NCI-H1436 treated with DMSO at 0.1 percent for 48 hours (cell line): ENCODE measurements at places on chromosomes 5 and 9.

DNA sequence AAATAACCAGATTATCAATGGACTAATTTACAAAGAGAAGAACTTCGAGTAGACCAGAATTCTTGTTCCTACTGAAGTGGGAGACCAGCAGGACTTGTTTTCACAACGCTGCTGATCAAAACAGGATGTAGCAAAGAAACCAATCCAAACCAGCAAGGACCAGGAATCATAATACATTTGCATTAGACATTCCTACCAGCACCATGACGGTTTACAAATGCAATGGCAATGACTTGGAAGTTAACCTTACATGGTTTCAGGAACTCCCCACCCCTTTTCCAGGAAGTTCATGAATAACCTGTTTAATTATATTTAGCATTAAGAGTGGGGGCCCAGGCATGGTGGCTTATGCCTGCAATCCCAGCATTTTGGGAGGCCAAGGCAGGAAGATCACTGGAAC lies 100.0 kb downstream of the LPAR1 start:
- DNase-seq: no peak

DNA sequence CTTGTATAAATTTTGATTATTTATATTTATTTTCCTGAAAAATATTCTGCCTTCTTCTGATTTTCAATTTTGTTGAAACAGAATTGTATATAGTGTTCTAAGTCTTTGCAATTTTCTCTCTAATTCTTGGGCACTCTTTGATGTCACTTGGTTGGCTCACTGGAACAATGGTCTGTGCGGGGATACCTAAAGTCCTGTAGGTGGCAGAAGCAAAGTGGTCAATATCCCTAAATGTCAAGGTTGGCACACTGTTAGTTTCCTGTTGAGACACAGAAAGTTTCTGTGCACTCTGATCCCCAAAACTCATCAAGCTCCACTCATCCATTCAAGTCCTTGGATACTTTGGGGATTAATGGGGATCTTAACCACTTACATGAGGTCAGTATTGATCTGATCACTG lies 480.8 kb upstream of the CCNG1 start:
- no peak for DNase-seq

GRCh38 chr9:28750136-28750535 lies 1176.9 kb upstream of the C9orf72 start:
- DNase-seq: no peak

GRCh38 chr9:76490249-76490990 lies 31.4 kb downstream of the GCNT1 start:
- DNase-seq: no peak

GRCh38 chr5:146697211-146697610 lies 181.2 kb upstream of the GPR151 start:
- DNase-seq: no peak

- DNase-seq: no peak
Observed at GRCh38 chr5:77076961-77077828, 9.9 kb downstream of the ZBED3 start.

DNA sequence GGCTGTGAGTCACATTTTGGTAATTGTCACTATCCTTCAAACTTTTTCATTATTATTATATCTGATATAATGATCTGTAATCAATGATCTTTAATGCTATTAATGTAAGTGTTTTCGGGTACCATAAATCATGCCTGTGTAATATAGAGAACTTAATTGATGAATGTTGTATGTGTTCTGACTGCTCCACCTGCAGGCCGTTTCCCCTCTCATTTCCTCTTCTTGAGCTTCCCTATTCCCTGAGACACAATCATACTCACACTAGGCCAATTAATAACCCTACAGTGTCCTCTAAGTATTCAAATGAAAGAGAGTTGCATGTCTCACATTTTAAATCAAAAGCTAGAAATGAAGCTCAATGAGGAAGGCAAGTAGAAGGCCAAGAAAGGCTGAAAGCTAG lies 420.9 kb upstream of the SGCD start:
- no peak for DNase-seq

- no peak for DNase-seq
Observed at GRCh38 chr5:95797301-95797700, 25.2 kb downstream of the GLRX start.

DNA sequence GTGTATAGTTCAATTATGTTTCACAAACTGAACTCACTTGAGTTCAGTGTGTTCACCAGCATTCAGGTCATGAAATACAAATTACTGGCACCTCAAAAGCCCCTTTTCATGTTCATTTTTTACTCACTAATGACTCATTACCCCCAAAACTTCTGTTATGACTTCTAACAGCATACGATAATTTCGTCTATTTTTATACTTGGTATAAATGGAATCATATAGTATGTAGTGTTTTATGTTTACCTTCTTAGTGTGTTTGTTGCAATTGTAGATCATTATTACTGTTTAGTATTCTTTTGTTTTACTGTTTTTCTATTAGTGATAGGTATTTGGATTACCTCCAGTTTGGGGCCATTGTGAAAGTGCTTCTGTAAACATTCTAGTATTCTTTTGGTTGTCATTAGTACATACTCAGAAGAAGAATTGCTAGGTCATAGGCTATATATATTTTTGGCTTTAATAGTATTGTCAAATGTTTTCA lies 33.4 kb downstream of the DDX4 start:
- no peak for DNase-seq

GRCh38 chr5:63263411-63263810 lies 684.8 kb downstream of the LRRC70 start:
- no peak for DNase-seq

DNA sequence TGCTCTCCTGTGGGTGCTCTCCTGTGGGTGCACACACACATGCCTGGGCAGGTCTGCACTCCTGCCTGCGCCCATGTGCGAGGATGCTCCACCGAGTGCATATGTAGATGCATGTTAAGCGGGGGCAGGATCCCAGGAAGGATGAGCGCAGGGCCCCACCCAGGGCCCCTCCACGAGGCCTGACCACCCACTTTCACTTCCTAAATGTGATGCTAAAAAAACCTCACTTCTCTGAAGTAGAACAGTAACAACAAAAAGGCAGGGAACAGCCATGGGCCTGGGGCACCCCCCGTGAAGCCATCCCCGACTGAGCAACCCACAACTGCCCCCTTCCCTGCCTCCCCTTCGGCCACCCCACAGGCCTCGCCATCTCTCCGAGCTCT lies 48.2 kb upstream of the SARDH start:
- no peak for DNase-seq

DNA sequence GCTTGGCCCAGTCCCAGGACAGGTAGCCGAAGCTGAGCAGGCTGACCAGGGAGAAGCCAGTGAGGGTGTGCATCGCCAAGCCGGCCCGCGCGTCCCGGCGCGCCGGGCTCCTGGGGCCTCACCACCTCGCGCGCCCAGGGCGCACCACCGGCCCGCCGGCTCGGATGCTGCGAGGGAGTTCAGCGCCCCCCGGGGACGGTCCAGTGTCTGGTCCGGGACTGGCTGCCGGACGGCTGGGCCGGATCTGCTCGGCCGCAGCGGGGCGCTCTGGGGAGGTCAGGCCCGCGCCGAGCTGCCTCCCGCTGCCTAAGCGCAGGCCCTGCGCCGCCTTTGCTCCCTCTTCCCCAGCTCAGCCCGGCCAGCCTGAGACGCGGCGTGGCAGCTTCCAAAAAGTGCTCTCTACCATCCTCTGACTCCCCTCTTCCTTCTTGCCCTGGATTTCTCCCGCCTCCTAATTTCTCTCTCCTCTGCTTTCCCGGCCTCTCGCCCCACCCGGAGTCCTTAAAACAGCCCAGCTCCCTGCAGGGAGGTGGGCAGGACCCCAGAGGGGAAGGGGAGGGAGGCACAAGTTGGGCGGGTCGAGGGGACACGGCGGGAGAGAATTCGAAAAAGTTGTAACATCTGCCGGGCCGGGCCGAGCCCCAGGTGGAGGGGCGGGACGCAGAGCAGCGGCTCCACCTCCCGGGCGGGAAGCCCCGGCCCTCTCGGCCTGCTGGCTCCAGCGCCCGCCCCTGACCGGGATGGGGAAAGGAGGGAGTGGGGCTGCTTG lies at the start of gene ARSI:
ARSI (minus strand) TSS at position 605 of the 769 bp plus-strand sequence; CDS start at position 73, 532 bp downstream.
- no peak for DNase-seq

DNA sequence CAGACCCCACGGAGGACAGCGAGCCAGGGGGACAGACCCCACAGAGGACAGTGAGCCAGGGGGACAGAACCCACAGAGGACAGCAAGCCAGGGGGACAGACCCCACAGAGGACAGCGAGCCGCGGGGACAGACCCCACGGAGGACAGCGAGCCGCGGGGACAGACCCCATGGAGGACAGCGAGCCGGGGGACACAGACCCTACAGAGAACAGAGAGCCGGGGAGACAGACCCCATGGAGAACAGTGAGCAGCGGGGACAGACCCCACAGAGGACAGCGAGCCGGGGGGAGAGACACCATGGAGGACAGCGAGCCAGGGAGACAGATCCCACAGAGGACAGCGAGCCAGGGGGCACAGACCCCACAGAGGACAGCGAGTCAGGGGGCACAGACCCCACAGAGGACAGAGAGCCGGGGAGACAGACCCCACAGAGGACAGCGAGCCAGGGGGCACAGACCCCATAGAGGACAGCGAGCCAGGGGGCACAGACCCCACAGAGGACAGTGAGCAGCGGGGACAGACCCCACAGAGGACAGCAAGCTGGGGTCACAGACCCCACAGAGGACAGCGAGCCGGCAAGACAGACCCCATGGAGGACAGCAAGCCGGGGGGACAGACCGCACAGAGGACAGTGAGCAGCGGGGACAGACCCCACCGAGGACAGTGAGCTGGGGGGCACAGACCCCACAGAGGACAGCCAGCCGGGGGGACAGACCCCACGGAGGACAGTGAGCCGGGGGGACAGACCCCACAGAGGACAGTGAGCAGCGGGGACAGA lies 4.4 kb upstream of the ZDHHC11 start:
- DNase-seq: no peak

DNA sequence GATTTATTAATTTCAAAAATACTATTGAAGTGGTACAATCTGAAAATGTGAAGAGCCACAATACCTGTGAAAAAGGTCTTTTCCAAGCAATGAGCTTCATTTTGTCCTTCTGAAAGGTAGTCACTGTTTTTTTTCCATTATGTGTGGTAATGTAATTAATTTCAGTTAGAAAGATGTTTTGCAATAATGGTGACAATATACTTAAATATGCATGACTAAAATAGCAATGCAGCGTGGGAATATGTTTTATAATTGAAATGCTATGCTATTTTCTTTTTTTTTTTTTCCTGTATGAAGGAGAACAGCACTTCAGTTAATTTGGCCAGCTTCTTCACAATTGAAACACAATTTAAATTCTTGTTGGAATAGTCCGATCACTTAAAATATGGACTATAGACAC lies 41.9 kb downstream of the NPR3 start:
- DNase-seq: no peak

GRCh38 chr5:138603249-138603920 lies 28.2 kb upstream of the HSPA9 start:
- DNase-seq: no peak

DNA sequence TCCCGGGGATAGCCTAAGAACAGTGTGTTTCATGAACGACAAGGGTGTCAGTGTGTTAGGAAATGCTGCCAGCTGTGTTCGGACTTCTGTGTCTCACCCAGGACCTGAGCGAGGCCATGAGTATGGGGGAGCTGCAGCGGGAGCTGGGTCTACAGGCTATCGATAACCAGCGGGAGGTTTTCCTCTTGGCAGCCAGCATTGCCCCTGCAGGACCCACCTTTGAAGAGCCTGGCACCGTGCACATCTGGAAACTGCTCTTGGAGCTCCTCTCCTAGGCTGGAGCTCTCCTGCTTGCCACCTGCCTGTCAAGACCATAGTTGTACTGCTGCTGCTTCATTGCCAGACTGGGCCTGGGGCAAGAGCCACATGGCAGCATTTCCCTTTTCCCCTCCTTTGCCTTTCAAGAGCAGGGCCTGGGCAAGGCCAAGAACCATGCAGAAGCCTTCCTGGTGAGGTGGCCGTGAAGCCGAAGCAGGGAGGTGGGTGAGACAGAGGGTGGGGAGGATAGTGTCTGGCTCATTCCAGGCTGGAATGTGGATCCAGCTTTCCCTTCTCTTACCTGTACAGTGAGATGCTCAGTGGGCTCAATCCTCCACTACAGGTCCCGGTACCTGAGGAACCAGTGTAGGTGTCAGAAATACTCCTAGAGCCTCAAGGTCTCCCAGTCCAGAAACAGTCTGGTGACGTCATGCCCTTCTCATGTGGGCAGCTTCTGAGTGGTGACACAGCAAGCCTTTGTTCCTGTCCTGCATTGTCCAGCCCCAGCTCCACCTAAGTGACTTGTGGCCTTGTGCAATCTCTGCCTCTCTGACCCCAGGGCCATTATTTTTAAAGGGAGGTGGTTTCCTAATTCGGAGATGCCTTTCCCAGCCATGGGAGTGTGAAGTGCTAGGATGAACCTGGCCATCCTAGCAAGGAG lies 6.6 kb downstream of the ARL10 start:
- DNase-seq: no peak

DNA sequence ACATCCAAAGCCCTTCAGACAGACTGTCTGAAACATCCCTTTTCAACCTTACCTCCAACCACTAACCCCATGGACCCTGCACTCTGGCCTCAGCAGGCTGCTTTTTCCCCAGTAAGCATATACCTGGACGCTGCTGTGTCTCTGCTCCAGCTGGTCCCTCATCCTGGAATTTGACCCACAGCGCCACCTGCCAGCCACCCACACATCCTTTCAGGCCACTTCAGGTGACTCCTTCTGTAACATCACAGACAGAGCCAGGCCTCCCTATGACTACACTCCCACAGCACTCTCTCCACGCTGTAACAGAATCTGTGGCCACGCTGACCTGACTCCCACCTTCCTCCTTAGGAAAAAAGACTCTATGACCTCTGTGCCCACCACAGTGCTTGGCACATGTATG lies 3.4 kb downstream of the MGAT1 start:
- no peak for DNase-seq

DNA sequence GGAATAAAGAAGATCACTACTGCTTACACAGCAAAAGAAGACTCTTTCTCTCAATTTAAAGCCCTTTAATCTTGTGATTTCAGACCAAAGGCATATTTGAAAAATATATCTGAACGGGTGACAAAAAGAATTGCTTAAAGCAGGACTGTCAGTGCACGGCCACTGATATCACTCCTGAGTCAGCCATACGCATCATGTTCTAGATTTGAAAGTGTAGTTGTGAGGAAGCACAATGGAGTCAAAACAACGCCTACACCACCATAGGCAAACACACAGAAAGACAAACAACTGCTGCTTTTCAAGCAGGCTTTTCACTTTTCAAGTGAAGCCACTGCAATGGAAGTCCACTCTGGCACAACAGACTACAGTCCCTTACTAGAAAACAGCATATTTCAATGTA lies 141.7 kb downstream of the AUH start:
- DNase-seq: no peak

GRCh38 chr5:173888473-173889131 lies 453 bp downstream of the CPEB4 start:
- DNase-seq: no peak
